ENCODE measurements at places on chromosomes 4 and X.

- DNase-seq = no peak
Measured at GRCh38 chrX:14843666-14844065, 29.2 kb downstream of the FANCB start.

DNA sequence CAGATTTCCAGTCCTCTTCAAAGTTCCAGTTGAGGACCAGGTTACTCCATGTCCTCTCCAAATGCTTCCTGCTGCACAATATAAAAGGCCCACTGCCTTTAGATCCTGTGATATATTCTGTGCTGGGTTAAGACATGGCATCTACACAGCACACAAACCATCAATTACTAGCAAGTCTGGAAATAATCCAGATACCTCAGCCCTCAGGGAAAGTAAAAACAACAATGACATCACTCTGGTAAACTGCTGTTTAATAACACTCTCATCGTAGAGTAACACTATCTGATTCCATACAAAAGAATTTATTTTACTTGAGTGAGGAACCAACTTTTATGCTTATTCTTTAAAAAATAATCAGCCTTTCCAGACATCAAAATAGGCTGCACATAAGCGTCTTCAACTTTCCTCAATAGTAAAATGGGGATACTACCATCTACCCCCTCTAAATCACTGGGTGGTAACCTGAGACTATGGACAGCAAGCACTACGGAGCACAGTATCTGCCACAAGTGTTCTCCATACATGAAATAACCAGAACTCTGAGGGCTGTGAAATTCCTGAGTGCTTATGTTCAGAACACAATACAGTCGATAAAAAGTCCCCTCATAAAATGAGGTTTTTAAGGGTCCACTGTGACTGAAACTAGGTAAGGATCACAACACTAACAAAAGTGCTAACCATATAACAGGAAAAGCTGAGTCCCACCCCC lies 53.4 kb downstream of the ABCG2 start:
- no peak for DNase-seq

DNA sequence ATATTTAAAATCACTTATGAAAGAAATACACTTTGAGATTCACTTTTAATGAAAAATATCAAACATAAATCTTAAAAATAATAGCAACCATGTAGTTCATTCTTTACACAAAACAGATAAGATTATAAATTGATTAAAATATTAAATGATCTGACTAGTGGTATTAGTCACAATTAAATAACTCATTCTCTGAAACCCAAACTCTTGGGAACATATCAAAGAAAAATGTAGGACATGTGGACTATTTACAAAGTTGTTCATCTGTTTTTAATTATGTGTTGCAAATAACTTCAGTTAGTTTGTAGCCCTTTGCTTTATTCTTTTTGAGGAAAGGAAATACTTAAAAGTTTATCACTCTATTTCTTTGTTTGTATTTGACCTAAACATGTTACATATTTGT lies 9.5 kb upstream of the GUCY1A1 start:
- no peak for DNase-seq

GRCh38 chr4:175927121-175927520 lies 115.1 kb upstream of the GPM6A start:
- no peak for DNase-seq

- no peak for DNase-seq
Measured at GRCh38 chr4:5052204-5052702, 973 bp downstream of the STK32B start.

DNA sequence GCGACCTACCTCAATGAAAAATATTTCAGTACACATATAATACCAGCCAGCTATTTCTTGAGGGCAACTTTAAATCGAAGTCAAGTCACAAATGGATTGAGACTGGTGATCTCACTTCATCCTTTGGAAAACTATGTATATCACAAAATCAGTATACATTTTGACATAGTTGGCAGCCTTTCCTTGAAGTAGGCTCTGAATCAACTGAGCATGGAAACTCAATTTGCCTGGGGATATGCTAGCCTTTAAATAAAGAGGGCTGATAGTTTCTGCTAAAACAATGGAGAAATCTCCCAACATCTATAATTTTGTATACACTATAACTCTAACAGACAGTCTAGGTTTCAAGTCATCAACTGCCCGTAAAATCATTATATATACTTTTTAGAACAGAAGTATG lies 282.8 kb upstream of the TENM3 start:
- DNase-seq = no peak

Data from AG09319 (cell line).